ENCODE measurements at places on chromosomes 2 and 18. TPM values are rescaled to one million over a fixed set of nuclear protein-coding genes. Genes with fewer than 3 reads are reported as not detected.

Gene CLEC4F
- not detected for total RNA-seq

Gene TNFRSF11A
- total RNA-seq, result 94.6 TPM

Gene RNF144A
- total RNA-seq, result 13.7 TPM

Gene CPLX4
- total RNA-seq, result not detected

Gene GAL3ST2
- 0.27 TPM for total RNA-seq

DNA sequence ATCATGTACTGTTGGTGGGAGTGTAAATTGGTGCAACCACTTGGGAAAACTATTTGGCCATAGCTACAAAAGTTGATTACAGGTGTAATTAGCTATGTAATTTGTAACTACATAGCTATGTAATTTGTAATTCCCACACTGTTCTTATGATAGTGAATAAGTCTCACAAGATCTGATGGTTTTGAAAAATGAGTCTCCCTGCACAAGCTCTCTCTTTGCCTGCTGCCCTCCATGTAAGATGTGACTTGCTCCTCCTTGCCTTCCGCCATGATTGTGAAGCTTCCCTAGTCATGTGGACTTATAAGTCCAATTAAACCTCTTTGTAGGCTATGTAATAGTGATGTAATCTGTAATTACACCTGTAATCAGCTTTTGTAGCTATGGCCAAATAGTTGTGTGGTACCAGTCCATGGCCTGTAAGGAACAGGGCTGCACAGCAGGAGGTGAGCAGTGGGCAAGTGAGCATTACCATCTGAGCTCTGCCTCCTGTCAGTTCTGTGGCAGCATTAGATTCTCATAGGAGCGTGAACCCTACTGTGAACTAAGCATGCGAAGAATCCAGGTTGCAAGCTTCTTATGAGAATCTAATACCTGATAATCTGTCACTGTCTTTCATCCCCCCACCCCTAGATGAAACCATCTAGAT, 133.7 kb upstream of the COPS8 start:
- DNase-seq, result no peak

GRCh38 chr2:129813404-129813803, 166.1 kb upstream of the RAB6C start:
- no peak for DNase-seq

DNA sequence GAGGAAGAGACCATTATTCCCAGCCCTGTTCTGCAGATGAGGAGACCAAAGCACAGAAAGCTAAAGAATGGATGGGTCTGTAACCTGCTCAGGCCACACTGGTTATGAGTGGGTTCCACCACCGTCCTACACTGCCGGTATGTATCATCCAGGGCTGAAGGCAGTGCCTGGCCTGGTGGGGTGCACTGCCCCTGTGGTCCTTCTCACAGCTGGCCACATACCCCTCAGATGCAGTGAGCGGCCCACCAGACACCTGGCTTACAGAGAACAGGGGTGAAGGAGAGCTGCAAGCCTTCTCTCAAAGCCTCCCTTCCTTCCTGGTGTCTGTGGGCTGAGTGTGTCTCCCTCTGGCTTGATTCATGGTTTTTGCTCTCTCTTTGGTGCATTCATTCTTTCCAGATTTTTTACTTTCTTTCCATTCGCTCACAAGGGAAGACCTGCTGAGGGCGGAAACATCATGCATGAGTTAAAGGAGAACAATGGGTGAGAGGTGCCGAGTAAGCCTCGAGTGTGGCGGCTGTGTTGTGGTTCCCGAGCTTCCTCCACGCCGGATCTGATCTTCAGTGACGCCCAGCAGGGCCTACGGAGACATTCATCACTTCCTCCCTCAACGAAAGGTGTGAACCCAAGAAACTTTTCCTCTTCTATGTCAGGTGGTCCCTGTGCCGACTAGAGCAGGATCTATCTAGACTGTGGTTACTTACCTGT, 62.1 kb upstream of the REL start:
- no peak for DNase-seq

GRCh38 chr2:74426181-74426758, 4.7 kb downstream of the WDR54 start:
- no peak for DNase-seq

GRCh38 chr2:207525296-207525695, 4.5 kb upstream of the CREB1 start:
- no peak for DNase-seq

- peak; percentile 5 for DNase-seq
Observed at GRCh38 chr18:7170292-7170691, 52.7 kb upstream of the LAMA1 start.

GRCh38 chr2:16057661-16058060, 117.3 kb downstream of the MYCN start:
- DNase-seq, result no peak

DNA sequence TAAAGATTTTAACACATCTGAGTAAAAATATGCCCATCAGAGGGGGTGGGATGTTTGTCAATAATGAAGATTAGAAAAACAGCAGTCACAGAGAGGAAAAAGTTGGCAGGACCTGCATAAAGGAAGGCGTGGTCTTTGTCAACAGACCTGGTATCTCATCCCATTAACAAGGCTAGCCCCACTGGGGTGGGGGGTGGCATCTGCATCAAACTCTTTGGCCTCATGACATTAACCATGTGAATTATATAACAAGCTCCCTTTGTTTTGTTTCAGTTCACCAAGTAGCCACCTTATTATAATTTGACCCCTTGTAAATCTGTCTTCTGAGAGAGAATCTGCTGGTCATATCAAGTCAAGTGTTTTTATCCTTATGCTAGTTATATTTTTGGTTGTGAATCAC, 28.8 kb downstream of the NEMP2 start:
- no peak for DNase-seq

- no peak for DNase-seq
Observed at GRCh38 chr2:55976681-55977080, 53.1 kb upstream of the EFEMP1 start.

DNA sequence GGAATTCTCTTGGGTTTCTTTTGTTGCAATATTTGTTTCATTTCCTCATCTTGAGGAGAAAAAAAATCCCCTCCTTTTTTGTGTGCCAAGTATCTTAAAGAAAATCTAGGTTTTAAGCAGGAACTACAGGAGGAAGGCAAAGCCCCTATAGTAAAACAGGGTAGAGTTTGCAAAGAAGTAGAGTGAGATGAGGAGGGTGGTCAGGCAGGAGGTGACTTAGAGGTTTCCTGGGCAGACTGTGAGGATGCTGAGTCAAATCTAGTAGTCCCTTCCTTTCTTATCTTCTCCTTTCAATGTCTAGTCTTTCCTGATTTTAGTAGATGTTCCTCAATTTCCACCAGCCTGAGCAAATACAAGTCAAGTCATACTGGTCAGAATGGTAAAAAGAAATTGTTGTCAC, 222.5 kb downstream of the PMAIP1 start:
- DNase-seq, result no peak
